ENCODE measurements at places on chromosomes 4 and X.

- H3K4me1 ChIP-seq: no peaks in the 10 kb centered on the region
- H3K4me3 ChIP-seq: no peak overlapping the region
- H3K27ac ChIP-seq: no peak overlapping the region
- H3K36me3 ChIP-seq: no peaks in the 10 kb centered on the region
- DNase-seq: no peak
- no peaks in the 10 kb centered on the region for H3K27me3 ChIP-seq
Observed at GRCh38 chrX:10278716-10279115, 121.9 kb downstream of the CLCN4 start.

GRCh38 chr4:115851918-115852766, 738.7 kb upstream of the NDST4 start:
- no peaks in the 10 kb centered on the region for H3K36me3 ChIP-seq
- H3K27me3 ChIP-seq: no peaks in the 10 kb centered on the region
- H3K27ac ChIP-seq: no peak overlapping the region
- H3K4me3 ChIP-seq: no peak overlapping the region

GRCh38 chr4:74772106-74772505, 22.2 kb downstream of the BTC start:
- H3K36me3 ChIP-seq: no peaks in the 10 kb centered on the region
- no peak overlapping the region for H3K4me3 ChIP-seq
- no peaks in the 10 kb centered on the region for H3K27me3 ChIP-seq
- no peak for DNase-seq
- no peaks in the 10 kb centered on the region for H3K4me1 ChIP-seq
- H3K27ac ChIP-seq: no peak overlapping the region

DNA sequence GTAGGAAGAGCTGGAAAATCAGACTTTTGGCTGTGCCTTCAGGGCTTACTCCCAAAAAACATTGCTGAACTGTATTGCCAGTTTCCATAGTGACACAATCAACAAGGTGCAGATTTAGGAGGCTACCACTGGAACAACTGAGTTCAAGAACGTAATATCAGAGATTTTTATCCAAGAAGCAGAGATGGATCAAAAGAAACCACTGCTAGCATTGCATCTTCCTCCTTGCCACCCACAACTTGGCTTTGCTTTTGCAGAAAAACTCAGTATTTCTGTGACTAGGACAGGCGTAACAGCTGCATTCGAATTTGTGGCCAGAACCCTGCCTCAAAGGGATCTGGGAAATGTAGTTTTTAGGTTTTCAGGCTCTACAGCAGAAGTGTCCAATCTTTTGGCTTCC, 27.8 kb upstream of the WDFY3 start:
- H3K4me3 ChIP-seq: no peak overlapping the region
- no peaks in the 10 kb centered on the region for H3K36me3 ChIP-seq
- H3K27ac ChIP-seq: no peak overlapping the region
- no peaks in the 10 kb centered on the region for H3K27me3 ChIP-seq

- H3K4me3 ChIP-seq: no peak overlapping the region
- no peak overlapping the region for H3K27ac ChIP-seq
- no peaks in the 10 kb centered on the region for H3K36me3 ChIP-seq
Observed at GRCh38 chr4:184968366-184968765, 49.9 kb upstream of the HELT start.

- no peaks in the 10 kb centered on the region for H3K36me3 ChIP-seq
- peaks cover 6% of the 10 kb centered on the region for H3K4me1 ChIP-seq
- H3K27me3 ChIP-seq: no peaks in the 10 kb centered on the region
- H3K4me3 ChIP-seq: no peak overlapping the region
- peak; percentile 91 for DNase-seq
Observed at GRCh38 chrX:39953879-39954278, 143.9 kb downstream of the BCOR start.

- peaks cover 97% of the 10 kb centered on the region for H3K4me1 ChIP-seq
- H3K27ac ChIP-seq: peak overlapping the region; percentile 59
- no peak overlapping the region for H3K4me3 ChIP-seq
- no peak for DNase-seq
Observed at GRCh38 chr4:2482693-2483092, 13.8 kb downstream of the RNF4 start.

- no peaks in the 10 kb centered on the region for H3K27me3 ChIP-seq
- peaks cover 26% of the 10 kb centered on the region for H3K4me1 ChIP-seq
- peak overlapping the region; percentile 56 for H3K27ac ChIP-seq
Observed at GRCh38 chr4:88599298-88599697, 7.0 kb downstream of the HERC3 start.
